Daoy (cell line): ENCODE measurements at places on chromosomes 7 and 10. TPM values are rescaled to one million over a fixed set of nuclear protein-coding genes. Genes with fewer than 3 reads are reported as not detected.

- no peak for DNase-seq
Measured at GRCh38 chr10:72009051-72009424, 44.8 kb downstream of the CHST3 start.

- DNase-seq = peak; percentile 81
Measured at GRCh38 chr7:112205343-112206237, 609 bp downstream of the DOCK4 start.

- DNase-seq = no peak
Measured at GRCh38 chr7:97020996-97021746, 3.5 kb downstream of the DLX5 start.

ZPBP gene
- total RNA-seq = not detected in 2 replicates

GRCh38 chr10:4291990-4292389, 507.0 kb upstream of the KLF6 start:
- no peak for DNase-seq

SPDYE17 gene
- total RNA-seq = not detected in 2 replicates

DNA sequence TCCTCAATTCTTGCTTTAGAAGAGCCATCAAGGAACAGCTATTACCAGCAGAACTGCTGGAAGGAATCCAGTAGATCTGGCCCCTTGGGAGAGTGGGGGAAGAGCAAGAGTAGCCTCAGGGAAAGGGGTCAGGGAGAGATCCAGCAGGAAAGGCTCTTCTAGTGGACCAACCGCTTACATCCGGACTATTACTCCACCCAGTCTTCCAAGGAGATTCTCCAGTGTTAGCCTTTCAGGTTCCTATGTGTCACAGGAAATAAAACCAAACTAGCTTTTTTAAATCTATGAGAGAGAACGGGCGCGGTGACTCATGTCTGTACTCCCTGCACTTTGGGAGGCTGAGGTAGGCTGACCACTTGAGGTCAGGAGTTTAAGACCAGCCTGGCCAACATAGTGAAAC, 34.3 kb downstream of the TET1 start:
- peak; percentile 69 for DNase-seq

GRCh38 chr7:69389216-69389615, 209.1 kb upstream of the AUTS2 start:
- DNase-seq = no peak

DNA sequence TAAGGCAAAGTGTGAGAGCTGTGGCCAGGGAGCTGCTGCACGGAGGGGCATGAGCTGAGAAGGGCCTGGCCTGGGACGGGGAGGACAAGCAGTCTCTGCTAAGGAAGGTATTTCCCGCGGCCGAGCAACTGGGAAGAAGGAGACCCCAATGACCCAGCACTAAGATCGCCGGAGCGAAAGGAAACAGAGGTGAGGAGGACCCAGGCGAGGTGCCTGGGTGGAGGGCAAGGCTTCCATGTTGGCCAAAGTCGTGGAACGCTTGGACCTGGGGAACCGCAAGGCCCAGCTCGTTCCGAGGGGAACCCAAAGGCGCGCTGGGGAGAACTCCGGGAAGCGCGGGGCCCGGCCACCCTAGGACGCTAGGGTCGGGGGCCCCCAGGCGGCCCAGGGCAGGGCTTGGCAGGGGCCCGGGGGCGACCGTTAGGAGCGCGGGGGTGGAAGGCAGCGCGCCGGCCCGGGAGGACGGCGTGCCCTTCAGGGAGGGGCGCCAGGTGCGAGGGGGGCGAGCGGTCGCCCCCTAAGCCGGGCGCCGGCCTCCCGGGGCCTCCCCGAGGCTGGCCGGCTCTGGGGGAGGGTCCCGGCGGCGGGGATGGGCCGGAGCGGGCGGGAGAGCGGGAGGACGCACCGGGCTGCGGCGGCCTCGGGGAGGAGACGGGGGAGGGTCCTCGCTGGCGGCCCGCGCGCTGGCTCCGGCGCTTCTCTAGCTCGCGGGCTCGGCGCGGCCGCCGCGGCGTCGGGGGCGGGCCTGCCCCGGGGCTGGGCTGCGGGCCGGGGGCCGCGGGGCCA, 545 bp downstream of the GIGYF1 start:
- peak; percentile 31 for DNase-seq

THSD7A gene
- 0.11 and 0.48 TPM in 2 replicates for total RNA-seq

GRCh38 chr7:123845823-123846216, 851 bp downstream of the HYAL4 start:
- DNase-seq = peak; percentile 6

DNA sequence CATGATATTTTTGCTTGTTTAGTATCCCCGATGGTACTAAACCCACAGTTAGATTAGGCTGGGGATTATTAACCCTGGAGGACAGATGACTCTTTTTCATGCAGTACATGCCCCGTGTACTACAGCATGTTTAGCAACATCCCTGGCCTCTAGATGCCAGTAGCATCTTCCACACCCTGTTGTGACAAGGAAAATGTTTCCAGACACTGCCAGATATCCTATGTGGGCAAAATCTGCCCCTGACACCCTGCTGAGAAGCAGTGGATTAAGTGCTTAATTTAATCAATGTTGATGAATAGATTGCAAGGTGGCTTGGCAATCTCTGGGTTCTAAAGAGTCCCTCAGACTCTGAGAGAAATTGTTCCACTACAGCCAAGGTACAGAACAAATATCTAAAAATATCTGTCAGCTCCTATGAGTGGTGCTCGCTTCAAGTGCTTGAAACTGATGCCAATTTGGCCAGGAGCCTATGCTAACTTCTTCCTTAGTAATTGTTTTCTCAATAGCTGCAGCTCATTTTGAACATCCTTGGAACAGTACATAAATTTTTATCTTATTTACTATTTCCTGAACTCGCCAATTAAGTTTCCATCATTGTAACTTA, 247.0 kb downstream of the SORCS1 start:
- DNase-seq = no peak

- no peak for DNase-seq
Measured at GRCh38 chr10:51311228-51311627, 236.9 kb downstream of the PRKG1 start.

IQCE gene
- 7.6 and 11.3 TPM in 2 replicates for total RNA-seq

DNA sequence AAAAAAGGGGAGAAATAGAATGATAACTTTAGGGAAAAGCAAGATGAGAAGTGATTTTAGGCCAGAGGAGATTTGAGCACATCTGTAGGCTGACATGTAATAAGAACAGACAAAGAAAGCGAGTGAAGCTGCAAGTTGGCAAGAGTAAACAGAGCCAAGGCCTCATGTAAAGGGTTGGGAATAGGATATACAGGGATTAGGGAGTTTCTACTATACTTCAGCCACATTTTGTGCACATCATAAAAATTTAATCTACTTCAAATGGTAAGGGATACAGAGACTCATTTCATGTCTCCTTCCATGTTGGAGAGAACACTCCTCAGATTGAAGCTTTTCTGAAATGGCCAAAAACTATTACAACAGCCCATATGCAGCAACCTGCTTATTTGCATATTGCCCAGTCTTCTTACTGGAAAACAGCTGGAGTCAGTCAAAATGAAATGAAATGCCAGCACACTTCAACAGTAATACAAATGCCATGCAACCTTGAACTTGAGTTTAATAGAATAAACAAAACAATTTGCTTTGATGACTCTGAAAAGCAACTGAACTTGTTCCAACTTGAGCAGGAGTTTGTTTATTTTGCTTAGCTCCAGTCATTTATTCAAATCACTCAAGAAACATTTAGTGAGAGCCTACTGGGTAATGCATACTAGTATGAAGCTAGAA, 49.9 kb downstream of the NRCAM start:
- DNase-seq = no peak

GRCh38 chr7:20219446-20220292, 2.5 kb upstream of the MACC1 start:
- peak; percentile 100 for DNase-seq
